ENCODE measurements at places on chromosomes 5 and 9.
A peak's percentile ranks its signal among the peaks of the same experiment; 100 is the strongest.

- no peak for DNase-seq
These were observed 38.7 kb upstream of the NEK6 start for GRCh38 chr9:124218987-124219461.

GRCh38 chr5:71974622-71975021 is 132.7 kb upstream of the MAP1B start:
- DNase-seq = no peak

DNA sequence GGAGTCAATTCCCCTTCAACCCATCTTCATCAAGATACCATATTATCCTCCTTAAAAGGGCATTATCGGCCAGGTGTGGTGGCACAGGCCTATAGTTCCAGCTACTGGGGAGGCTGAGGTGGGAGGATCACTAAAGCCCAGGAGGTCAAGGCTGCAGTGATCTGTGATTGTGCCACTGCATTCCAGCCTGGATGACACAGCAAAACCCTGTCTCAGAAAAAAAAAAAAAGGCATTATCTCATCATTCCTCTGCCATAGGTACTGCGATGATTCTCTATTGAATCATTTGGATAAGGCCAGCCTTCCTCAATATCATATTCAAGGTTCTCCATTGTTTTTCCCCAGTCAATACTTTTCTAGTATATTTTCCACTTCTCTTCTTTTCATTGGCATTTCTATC is 39.2 kb upstream of the RAB3C start:
- DNase-seq = no peak

DNA sequence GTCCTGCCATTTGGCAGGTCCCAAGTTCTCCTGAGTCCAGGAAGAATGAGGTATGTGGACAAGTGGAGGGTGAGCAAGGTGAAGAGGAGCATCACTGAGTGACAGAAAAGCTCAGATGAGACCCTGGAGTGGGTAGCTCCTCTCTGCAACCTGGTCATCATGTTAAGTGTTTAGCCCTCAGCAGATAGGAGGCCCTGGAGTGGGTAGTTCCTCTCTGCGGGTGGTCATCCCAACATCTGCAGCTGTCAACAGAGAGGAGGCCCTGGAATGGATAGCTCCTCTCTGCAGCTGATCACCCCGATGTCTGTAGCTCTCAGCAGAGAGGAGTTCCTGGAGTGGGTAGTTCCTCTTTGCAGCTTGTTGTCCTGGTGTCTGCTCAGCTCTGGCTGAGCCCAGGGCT is 48.4 kb downstream of the NDUFAF2 start:
- no peak for DNase-seq

DNA sequence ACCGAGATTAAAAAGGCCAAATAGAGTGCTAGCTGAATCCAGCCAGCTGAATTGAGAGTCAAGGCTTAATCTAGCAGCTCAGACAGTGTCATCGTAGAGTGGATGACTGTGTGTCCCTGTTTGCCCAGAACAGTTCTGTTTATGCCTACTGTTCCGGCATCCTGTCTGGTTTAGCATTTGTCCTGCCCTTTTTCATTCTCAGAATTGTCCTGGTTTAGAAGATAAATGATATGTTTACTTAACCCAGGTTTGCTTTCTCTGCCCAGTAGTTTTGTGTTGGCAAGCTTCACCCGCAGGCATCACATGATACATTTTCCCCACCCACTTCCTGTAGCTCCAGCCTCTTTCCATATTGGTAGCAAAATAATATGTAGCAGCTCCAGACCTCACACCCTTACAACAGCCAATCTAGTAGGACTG is 41.3 kb upstream of the ZSWIM6 start:
- no peak for DNase-seq

DNA sequence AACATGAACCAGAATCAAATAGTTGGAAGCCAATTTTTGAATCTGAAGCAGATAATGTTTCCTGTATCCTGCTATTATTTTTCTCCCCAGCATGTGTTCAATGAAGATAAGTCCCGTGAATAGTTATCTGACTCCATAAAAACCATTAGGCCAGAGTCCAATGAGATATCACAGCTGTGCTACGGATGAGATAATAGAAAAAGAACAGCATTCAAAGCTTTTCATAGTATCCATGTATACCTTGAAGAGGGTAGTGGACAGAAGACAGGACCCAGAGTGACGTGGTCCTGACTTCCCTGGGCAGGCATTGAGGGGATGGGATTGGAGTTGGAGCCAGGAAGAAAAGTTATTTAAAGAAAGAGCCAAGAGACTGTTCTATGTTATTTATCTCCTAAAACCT is 50.7 kb upstream of the C6 start:
- no peak for DNase-seq

DNA sequence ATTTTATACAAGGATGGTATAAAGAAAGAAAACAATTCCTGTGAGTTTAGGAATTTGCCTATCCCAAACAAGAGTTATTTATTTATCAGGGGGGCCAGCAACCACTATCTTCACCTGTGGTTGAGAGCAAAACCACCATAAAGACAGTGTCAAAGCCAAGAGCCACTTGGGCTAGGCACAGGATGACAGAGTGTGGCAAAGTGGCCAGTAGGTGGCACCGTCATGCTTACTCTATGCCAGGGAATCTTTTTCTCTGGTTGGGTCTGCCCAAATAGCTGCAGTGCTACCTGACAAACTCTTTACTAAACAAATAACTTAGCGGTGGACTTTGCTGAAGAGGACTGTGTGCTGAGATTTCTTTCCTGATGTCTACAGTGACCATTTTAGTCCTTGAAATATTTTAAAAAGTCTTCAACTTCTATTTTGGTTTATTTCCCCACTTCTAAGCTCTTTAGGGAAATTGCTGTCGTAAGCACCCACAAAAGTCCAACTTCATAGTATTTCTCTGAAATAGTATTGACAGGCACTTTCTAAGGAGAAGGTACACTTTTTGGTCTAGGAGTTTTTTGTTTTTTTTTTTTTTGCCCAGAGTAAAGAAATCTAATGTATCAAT is 285.0 kb downstream of the RFX3 start:
- DNase-seq = peak; percentile 2

DNA sequence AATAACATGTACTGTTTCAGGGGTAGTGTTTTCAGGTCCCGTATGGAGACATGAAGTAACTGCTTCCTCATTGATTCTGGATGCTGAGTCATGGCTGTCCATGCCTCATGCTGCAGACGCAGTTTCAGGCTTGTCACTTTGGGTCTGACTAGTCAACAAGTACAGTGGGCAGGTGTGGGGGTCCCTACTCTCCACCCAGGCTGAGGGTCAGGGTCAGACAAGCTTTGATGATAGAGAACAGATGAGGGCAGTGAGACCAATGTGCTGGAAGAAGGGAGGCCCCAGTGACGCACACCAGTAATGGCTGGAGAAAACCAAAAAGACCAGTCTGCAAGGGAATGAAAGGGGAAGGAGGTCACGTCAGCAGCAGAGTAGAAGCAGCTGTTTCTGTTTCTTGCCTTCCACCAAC is 80.0 kb upstream of the NFIL3 start:
- DNase-seq = no peak

DNA sequence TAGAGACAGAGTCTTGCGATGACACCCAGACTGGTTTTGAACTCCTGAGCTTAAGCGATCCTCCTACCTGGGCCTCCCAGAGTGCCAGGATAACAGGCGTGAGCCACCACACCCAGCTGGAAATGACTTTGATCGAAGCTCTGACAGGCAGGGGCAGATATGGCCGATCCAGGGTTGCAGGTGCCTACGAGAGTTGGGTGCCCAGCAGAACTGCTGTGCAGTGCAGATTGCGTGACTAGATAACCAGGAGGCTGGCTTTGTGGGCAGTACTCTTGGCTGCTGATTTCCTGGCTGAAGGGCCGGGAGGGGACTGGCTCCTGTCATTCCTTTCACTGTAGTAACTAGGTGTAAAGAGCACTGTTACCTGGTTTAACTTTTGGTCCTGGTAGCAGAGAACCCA is 11.8 kb downstream of the TBC1D13 start:
- DNase-seq = no peak

GRCh38 chr5:15431923-15432322 is 68.1 kb upstream of the FBXL7 start:
- DNase-seq = no peak

DNA sequence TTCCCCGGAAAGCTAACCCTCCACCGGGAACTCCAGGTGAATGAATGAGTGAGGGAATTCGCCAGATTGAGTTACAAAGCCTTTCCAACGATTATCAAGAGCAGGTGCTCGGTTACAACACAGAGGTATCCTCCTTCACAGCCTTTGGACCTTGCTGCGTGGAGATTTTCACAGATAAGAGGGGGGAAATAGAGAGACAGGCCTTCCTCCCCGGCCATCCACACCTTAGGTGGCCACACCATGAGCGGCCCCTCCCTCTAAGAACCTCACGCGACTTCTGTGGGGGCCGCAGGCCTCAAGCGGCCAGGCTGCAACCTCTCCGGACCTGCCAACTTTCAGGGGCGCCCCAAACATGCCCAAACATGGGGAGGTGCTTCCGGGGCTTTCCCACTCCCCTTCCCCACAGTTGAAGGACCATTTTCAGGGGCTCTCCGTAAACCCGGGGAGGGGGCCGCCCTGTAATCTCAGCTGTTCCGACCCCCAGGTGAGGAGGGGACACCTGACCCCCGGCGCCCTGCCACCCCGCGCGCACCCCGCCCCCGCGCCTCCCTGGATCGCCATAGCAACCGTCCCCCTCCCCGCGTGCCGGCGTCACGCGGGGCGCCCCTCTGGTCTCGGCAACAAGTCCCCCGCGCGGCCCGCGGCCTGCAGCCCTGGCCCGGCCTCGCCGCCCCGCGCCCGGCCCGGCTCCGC is 603 bp downstream of the DENND1A start:
- DNase-seq = no peak

DNA sequence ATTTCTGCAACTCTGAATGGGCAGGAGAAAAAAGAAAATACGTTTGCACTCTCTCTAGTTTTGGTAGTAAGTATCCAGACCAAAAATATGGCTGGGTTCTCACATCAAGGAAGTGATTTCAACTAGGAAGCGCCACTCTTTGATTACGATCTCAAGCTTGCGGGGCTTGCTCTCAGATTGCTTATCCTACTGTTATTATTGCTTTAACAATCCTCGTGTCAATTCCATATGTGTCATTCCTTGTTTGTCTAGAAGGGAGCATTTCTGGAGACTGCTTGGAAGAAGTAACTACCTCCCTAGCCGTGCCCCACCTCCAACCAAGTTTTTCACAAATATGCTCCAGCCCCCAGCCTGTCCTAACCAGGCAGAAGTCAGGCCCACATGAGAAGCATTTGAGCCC is 3.5 kb downstream of the PRUNE2 start:
- DNase-seq = no peak

DNA sequence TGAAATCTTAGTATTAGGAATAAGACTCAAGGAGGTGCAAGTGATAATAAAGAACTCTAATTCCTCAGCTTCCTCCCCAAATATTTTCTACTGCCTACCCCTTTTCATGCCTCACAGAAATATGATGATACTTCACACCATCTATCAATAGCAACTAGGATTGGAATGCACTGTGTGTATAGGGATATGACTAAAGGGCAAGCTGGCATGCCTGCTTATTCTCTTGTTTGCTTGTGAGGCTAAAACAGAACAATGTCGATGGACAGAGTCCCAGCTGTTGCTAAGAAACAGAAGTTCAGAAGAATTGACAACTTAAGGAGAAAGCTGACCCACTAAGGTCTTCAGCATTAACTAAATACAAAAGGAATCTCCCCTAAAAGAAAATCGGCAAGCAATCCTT is 9.7 kb upstream of the CHD1 start:
- no peak for DNase-seq

DNA sequence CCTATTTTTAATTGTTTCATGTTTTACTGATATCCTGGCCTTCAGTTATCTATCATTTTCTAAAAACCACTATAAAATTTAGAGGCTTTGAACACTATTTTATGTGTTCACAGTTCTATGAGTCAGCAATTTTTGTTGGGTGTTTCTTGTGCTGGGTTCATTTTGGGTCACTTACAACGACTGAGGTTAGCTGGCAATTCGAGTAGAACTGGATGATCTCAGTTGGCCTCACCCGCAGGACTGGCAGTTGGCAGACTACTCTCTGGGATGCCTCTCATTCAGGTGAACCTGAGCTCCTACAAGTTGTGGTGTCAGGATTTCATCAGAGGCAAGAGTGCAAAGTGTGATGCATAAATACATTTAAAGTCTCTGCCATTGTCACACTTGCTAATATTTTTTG is 151.0 kb upstream of the PAPPA start:
- DNase-seq = no peak

GRCh38 chr5:139108063-139108824 is 89.9 kb downstream of the SIL1 start:
- no peak for DNase-seq

GRCh38 chr9:95147452-95148207 is 169.9 kb downstream of the FANCC start:
- no peak for DNase-seq

DNA sequence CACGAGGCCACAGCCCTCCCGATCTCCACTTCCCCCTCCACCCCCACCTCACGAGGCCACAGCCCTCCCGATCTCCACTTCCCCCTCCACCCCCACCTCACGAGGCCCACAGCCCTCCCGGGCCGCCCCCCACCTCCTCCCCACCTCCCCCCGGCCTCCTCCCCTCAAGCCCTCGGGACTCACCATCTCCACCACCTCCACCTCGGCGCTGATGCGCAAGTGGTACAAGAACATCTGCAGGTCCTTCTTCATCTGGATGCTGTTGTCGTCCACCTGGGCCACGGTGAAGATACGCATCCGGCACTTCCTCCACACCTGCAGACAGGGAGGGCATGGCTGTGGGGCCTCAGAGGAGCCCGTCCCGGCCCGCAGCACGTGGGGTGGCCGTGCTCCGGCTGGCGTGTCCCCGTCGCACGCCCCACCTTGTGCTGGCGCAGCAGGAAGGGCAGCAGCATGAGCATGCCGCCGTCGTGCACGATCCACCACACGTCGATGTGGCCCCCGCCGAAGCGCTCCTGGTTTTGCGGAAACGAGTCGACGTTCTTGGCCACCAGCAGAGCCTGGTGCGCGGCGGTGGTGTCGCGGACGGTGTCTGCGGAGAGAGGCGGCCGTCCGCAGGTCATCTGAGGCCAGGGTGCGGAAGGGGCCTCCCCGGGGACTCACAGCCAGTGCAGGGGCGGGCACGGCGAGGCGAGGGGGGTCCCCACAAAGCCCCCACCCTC is 48.0 kb downstream of the SLC12A7 start:
- no peak for DNase-seq

- no peak for DNase-seq
These were observed 43.0 kb downstream of the PIK3R1 start for GRCh38 chr5:68258531-68258930.

GRCh38 chr5:150658699-150659265 is 2.3 kb upstream of the MYOZ3 start:
- no peak for DNase-seq

DNA sequence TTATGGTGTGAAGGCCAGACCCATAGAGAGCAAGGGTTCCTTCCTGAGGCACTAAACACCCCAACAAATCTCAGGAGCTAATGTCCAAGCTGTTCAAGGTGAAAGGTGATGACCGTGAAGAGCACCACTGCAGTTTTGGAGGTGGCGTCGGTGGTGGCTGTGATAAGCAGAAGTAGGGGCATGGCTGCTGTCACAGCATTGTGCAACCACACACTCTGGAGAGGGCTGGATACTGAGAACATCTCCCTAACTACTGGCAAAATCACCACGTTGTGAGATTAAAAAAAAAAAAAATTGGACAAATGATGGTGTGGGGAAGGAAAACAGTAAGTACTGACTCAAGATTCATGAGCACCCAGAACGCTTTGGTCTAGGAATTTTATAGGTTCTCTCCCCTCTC is 156.5 kb downstream of the PJA2 start:
- DNase-seq = no peak
